ENCODE measurements at places on chromosomes 6 and 20.

DNA sequence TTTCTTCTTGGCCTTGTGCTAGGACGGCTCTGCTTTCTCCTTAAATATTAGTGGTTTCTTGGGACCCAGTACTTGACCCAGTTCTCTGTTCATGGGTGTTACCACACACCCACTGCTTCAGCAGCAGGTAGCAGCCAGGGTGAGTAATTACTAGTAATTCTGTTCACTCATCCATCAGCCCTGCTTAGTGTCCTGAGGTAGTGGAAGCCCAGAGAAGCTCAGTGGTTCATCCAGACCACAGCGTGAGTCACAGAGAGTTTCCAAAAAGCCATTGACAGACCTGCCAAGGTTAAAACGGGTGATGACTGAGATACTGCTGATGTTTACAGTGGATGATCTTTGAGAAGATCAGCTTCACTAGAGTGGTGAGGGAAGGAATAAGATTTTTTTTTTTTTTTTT lies 51.7 kb upstream of the HINT3 start:
- DNase-seq: peak; percentile 55

DNA sequence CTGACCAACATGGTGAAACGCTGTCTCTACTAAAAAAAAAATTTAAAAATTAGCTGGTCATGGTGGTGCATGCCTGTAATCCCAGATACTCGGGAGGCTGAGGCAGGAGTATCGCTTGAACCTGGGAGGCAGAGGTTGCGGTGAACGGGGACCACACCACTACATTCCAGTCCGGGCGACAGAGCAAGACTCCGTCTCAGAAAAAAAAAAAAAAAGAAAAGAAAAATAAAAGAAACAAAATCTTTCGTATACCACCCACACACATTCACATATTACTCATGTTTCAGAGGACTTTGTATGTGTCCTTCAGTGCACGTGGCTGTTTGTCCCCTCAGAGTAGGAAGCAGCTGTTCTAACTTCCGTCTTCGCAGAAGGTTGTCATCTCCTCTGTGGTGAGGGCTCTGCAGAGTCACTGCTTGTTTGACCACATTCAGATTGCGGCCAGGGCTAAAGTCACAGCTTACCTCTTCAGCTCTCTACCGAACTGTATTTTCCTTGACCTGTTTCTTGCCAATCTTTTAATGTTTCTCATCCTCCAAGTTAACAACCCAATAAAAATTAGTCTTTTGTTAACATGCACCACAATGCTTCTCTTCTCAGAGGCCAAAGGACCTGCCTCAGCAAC lies 36.6 kb upstream of the HIVEP1 start:
- no peak for DNase-seq

DNA sequence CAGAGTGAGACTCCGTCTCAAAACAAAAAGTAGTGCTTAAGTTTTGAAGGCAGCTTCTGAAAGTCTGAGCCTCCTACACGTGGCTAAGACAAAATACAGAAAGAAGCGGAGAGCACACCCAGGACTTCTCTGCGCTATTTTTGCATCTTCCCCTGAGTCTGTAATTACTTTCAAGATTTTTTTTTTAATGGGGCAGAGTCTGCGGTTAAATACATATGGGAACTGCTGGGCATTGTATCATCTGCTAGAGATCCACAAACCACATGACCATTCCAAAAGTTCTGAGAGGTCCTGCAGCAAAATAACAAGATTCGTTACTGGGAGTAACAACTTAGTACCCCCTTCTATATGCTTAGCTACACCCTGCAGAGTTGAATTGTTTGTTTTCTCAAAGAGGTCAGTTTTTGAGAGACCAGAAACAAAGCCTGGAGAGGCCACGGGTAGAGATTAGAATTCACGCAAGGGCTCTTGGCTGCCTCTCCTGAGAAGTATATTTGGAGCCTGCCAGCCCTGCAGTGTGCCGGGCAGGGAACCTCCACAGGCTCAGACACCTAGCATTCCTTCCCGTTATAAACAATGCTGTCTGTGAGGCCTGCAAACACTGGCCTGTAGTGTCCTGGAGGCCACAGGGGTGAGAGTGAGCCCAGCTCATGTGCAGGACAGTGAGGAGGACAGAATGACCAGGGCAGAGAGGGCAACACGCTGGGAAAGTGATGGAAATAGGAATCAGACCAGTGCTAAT lies 48.2 kb upstream of the FAM50B start:
- DNase-seq: no peak

GRCh38 chr6:42898891-42899361 lies 16.9 kb upstream of the PTCRA start:
- DNase-seq: peak; percentile 70

DNA sequence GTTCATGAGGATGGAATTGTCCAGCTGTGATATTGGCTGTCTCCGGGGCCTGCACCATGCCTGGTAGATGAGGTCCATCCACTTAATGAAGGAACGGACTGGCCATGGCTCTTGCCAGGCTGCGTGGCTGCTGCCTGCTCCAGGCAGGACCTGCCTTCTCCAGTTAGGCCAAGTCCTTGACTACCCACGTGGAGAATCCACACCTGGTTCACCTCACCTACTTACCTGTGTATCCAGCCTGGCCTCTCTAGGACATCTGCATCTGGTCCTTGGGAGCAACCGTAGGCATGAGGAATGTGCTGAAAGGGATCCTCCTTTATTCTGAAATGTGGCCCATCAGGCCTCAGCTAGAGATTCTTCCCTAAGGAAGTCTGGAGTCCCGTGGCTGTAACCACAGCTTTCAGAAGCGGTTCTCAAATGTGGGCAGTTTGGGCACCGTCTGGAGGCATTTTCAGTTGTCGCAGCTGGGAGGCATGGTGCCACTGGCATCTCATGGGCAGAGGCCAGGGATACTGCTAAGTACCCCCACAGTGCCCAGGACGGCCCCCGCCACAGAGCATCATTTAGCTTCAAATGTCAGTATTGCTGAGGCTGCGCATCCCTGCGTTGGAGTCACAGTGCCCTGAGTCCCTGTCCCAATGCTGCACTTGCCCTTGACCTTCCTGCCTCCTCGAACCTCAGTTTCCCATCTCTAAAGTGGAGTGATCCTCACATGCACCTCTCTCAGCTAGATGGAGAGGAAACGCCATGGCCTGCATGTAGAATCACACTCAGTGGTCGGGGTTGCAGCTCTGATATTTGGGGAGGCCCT lies 67.5 kb downstream of the PHACTR3 start:
- no peak for DNase-seq

DNA sequence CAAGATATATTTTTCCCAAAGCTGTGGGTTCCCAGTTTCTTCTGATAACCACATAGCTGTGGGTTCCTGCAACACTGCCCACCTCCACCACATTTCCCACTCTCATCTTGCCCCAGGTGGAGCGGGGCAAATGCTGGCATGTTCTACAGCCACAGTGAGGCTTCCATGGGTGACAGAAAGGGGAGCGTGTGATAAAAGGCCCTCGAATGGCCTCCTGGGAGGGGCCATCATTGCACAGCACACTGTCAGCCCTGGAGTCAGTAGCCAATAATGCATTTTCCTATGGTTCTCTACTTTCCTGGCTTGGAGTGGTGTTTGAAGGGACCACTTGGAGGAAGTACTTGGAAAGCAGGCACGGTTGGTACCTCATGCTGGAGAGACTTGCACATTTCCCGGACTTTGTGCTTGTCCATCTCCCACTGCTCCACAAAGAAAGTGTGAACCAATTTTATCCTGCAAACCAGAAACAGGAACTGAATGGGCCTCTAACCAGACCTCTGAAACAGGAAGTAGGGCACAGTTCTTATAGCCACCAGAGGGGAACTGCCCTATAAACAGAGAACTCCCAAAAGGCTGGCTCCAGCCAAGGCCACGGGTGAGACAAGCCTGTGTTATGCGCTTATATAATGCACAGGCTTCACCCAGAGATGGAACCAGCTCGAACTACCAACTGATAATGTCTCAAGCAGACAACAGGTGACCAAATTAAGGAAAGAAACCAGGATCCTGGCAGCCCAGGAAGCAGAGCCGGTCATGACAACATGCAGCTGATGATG lies 8.6 kb downstream of the MAP3K5 start:
- no peak for DNase-seq

- DNase-seq: no peak
Measured at GRCh38 chr6:72525821-72526510, 95.9 kb upstream of the KCNQ5 start.

DNA sequence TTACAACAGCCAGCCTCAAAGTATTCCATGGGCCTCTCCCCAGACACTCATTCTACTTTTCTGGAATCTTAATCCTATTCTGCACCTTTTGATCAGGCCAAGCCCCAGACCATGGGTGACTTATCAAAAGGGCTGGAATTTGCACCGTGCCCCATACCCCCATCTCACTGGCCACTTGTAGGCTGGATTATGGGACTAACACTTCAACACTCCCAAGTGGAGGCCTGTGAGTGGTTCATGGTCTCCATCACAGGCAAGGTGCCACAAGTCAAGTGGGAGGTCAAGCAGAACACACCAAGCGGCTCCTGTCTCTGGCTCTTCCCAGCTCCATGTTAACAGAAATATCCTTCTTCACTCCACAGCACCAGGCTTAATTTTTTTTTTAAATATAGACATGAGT lies 212.3 kb upstream of the HEY2 start:
- no peak for DNase-seq

GRCh38 chr6:94636780-94637385 lies 940.5 kb upstream of the MANEA start:
- DNase-seq: no peak

GRCh38 chr6:15305909-15306308 lies 60.0 kb downstream of the JARID2 start:
- DNase-seq: no peak

Data from activated CD4-positive, alpha-beta T cell treated with anti-CD3 and anti-CD28 coated beads, Interleukin-2, amount 50 U/mL, for 48 hours (primary cell).